ENCODE measurements at places on chromosomes 5 and 9.

DNA sequence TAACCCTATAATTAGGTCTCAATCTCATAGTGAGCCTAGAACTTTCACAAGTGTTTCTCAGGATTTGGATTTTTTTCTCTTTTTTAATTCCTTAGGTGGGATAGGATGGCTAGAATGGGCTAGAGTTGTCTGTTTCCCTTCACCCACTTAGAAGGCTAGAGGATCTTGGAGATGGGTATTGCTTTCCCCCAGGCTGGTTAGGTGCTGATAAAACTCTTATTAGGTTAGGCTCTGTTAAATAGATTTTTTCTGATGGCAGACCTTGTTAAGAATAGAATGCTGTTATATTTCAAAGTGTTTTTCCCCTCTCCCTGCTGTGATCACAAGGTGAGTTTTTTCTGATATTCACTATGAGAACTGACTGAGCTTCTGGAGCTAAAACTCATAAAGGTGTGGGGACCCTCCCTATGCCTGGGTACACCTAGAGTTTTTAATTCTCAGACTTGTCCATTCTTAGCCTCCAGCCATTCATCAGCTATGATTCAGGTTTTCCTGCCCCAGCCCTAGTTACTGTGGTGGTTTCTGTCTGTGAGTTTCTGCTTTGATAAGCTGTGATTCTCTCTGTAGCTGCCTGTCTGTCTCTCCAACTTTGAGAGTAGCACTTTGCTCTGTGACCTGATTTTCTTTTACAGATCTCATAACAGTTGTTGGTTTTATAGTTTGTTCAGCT, 132.4 kb downstream of the HACD4 start:
- no peak for DNase-seq

GRCh38 chr5:125199968-125200865, 453.8 kb upstream of the ZNF608 start:
- no peak for DNase-seq

GRCh38 chr9:125438506-125439433, 177.1 kb downstream of the GAPVD1 start:
- DNase-seq = no peak

GRCh38 chr9:35912791-35913400, 3.6 kb downstream of the SPAAR start:
- DNase-seq = no peak

- DNase-seq = no peak
Observed at GRCh38 chr5:39518516-39518915, 93.7 kb upstream of the DAB2 start.

- DNase-seq = no peak
Observed at GRCh38 chr5:66888613-66889012, 292.4 kb downstream of the MAST4 start.

DNA sequence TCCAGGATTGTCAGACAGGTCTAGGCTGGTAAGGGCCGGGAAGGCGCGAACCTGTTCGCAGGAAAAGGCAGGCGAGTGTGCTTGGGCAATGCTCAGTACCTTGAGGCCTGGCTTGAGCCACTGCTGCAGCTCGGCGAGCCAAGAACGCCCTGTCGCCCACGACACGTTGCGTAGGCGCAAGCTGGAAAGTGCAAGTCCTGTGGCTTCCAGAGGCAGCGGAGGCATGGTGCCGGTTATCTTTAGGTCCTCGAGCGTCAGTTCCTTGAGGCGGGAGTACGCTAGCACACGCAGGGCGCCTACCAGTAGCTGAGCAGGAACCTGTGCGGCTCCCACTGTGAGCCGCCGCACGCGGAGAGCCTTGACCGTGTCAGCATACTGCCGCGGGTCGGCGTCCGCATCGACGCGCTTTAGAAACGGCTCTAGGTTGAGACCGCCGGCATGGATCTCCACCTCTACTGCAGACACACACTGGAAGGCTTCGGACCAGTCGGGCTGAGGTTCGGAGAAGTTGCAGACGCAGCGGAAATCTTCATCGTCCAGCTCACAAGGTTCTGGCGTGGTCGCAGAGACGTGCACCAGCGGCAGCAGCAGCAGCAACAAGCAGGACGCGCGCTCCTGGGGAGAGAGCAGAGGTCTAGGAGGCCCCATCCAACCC, 482 bp downstream of the CD14 start:
- DNase-seq = no peak

GRCh38 chr5:66870708-66871107, 274.5 kb downstream of the MAST4 start:
- DNase-seq = no peak

- no peak for DNase-seq
Observed at GRCh38 chr5:124000538-124000937, 488.6 kb downstream of the CSNK1G3 start.

DNA sequence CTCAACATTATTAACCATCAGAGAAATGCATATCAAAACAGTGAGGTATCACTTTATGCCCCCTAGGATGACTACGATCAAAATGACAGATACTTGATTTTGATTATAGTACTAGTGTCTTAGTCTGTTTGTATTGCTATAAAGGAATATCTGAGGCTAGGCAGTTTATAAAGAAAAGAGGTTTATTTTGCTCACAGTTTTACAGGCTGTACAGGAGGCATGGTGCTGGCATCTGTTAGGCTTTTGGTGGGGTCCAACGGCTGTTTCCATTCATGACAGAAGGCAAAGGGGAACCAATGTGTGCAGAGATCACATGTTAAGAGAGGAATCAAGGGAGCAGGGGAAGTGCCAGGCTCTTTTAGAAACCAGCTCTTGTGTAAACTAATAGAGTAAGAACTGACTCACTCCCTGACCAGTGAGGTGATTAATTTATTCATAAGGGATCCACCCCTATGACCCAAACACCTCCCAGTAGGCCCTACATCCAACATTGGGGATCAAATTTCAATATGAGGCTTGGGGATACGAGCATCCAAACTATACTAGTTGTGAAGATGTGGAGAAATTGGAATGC, 16.0 kb upstream of the AFF4 start:
- DNase-seq = no peak

- no peak for DNase-seq
Observed at GRCh38 chr5:75640395-75640794, 29.1 kb downstream of the ANKDD1B start.

GRCh38 chr9:91924090-91924489, 25.9 kb downstream of the ROR2 start:
- no peak for DNase-seq

- DNase-seq = no peak
Observed at GRCh38 chr5:180090769-180091546, 19.4 kb upstream of the RNF130 start.

GRCh38 chr9:99509065-99509745, 287.1 kb downstream of the SEC61B start:
- DNase-seq = no peak

GRCh38 chr5:128241051-128241695, 157.6 kb downstream of the SLC12A2 start:
- DNase-seq = no peak

GRCh38 chr5:32840606-32841005, 129.5 kb downstream of the NPR3 start:
- no peak for DNase-seq

GRCh38 chr5:132012371-132013005, 1.0 kb upstream of the ACSL6 start:
- DNase-seq = no peak

DNA sequence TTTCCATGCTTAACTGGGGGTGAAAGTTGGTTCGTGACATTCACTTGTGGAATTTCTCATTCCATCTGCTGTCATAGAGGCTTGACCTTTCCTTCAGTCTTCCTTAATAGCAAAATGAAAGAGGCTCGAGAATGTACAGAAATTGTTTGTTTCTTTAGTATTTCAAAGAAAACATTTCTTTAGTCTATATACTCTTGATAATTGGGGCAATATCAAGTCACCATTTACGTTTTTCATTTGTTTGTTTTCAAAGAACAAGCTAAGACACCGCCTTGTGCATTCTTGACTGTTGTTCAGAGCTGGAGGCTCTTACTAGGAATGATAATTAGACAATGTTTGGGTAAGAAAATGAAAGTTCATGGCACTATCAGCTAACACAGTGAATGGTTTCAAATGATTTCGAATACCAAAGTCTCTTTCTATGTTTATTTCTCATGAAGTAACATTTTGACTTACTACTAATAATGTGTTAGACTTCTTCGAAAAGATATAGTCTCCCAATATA, 835.4 kb downstream of the SEMA5A start:
- no peak for DNase-seq

GRCh38 chr5:41365369-41365768, 145.0 kb downstream of the PLCXD3 start:
- DNase-seq = no peak

DNA sequence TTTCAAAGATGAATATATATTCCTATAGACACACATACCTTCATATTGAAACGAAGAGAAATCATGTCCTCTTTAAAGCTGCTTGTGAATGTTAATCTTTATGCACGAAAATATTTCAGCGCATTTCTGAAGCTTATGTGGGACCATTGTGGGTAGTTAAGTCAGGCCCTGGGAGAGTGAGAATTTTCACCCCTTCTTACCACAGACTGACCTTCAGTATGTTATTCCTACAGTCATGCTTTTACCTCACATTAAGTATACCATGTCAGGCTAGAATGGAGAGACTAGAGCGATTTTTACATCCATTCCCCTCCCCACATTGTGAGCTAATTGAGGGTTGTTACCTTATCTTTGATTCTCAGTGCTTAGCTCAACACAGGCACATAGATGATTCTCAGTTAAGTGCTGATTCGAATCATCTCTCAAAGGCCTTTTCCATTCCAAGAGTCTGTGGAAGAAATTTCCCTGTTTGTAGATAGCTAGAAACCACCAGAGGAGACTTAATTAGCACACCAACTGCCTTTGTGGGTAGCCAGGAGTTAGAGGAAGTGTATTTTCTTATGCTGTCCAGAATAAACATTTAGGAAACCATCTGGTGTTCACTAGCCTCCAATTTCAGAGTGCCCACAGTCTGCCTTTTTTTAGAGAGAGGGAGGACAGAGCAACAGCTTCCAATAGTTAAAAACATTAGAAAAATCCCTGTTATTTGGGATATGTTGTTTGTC, 110.5 kb downstream of the MEGF10 start:
- DNase-seq = no peak

- no peak for DNase-seq
Observed at GRCh38 chr5:97383996-97384395, 200.9 kb upstream of the RIOK2 start.

GRCh38 chr9:126411948-126412284, 85.3 kb downstream of the MVB12B start:
- no peak for DNase-seq

DNA sequence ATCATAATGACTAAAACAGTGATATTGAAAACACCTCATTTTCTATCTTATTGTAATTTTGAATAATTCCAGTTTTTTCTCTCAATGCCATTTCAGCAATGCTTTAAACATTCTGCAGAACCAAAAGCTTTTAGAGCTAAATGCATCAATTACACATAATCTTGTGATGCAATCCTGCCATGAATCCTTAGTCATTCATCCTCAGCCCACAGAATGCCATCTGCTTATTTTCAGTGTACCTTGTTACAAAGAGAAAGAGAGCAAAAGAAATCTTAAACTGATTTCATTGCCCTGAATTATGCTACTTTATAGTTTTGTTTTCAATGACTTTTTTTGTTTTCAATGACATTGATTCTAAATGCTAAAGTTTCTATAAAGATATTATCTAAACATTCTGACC, 1234.8 kb upstream of the C9orf72 start:
- DNase-seq = no peak

GRCh38 chr5:80101993-80102392, 66.8 kb downstream of the THBS4 start:
- no peak for DNase-seq

GRCh38 chr5:39131210-39132127, 57.3 kb upstream of the RICTOR start:
- DNase-seq = no peak

DNA sequence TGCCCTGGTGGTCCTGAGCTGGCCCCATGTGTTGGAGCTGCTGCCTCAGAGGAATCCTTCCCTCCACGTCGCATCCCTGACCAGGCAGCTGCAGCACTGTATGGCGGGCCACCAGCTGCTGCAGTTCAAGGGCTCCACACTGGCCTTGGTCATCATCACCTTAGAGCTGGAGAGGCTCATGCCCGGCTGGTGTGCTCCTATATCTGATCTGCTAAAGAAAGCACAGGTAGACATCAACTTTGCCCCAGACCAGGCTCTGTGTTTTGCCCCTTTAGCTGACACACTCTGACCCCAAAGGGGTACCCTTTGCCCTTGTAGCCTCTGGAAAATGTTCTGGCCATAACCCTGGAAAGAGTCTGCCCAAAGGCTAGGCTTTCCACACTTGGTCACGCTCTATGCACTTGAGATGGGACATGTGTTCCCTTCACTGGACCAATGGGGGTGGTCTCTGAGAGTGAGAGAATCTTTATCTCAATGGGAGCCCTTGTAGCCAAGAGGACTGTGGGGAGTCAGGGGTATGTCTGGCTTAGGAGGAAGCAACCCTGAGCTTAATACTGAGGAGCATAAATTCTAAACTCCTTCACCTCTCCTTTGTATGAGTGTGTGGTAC, 4.8 kb downstream of the CCNI2 start:
- no peak for DNase-seq

DNA sequence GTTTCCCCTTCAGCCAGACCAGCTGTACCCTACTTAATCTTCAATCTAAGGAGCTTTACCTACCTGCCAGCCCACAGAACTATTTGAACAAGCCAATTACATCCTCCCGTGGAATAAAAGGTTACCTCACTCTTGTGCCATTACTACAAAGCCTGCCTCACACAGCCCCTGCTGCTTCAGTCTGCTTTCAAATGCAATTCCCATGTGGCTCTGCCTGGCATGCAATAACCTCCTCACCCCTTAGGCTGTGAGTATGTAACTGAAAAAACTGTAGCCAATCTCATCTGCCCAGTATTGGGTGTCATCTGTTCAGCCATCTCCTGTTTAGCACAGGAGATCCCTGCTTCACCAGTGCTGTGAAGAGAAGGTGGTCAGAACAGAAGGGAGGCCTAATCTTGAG, 6.1 kb upstream of the GCNT1 start:
- no peak for DNase-seq

DNA sequence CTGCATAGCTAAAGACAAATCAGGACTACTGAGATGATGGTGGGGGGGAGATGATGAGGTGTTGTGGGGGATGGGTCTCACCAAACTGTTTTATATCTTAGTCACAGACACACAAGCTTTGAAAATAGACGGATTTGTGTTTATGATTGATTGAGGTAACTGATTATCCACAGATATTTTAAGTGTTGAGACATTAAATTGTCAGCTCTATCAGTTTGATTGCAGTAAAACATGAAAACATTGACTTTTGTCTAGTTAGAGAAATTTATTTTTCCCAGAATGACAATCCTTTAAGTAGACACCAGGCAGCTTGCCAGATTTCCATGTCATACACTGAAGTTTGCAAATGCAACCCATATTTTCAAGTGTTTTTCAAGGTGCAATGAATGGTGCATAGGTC, 149.8 kb downstream of the NR2F1-AS1 start:
- DNase-seq = no peak
